ENCODE measurements at places on chromosomes 2 and 18.

GRCh38 chr2:101733257-101733993, 35.9 kb downstream of the MAP4K4 start:
- no peak for DNase-seq

DNA sequence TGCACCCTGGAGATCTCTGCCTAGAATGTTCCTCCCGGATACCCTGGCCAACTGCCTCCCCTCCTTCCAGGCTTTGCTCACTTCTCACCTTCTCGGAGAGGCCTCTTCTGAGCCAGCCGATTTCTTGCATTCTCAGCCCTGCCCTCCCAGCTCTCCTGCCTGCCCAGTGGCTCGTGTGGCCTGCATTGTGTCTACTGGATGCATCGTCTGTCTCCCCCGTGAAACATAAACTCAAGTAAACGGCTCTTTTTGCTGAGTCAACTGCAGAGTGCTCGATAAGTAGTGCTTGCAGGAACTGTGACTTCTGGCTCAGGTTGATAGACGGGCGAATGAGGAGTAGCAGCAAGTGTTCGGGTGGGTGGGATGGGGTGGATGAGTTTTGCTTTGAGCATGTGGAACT, 112.5 kb upstream of the ODC1 start:
- DNase-seq, result no peak

GRCh38 chr2:161077367-161078210, 82.6 kb upstream of the TANK start:
- no peak for DNase-seq

DNA sequence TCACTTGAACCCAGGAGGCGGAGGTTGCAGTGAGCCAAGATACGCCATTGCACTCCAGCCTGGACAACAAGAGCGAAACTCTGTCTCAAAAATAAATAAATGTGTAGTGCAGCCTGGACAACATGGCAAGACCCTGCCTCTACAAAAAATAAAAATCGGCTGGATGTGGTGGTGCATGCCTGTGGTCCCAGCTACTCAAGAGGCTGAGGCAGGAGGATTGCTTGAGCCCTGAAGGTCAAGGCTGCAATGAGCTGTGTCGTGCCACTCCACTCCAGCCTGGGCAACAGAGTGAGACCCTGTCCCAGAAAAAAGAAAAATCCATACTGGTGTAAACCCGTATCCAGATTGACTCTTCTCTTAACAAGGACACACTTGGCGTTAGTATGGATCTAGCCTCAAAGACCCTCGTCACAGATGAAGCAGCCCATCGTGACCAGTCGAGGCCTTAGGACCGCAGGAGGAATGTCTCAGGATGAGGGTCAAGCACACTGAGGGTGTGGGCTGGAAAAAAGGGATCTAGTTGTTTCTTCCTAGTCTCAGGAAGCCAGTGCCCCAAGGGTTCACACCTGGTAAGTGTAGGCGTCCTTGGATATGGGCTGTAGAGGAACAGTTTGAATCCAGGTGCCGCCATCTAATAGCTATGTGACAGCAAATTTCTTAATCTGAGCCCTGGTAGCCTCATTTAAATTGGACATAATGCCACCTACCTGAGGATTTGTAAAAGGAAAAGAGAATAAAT, 4.0 kb upstream of the GPBAR1 start:
- DNase-seq, result no peak

DNA sequence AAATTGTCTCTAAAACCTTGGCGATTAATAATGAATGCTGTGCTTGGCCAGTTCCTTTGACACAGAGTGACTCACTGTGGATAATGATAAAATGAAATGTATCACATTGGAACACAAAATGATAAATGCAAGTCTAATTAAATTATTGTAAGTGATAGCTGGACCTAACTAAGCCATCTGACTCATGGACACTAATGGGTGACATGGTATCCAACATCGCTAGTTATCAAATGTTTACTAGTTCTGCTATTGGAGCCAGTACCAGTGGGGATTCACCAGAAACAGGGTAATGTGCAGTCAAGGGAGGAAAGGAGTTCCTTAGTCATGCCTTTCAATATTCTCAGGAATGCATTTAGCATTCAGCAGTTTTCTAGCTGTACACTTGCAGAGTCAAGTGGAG, 736.3 kb upstream of the ACVR2A start:
- no peak for DNase-seq

DNA sequence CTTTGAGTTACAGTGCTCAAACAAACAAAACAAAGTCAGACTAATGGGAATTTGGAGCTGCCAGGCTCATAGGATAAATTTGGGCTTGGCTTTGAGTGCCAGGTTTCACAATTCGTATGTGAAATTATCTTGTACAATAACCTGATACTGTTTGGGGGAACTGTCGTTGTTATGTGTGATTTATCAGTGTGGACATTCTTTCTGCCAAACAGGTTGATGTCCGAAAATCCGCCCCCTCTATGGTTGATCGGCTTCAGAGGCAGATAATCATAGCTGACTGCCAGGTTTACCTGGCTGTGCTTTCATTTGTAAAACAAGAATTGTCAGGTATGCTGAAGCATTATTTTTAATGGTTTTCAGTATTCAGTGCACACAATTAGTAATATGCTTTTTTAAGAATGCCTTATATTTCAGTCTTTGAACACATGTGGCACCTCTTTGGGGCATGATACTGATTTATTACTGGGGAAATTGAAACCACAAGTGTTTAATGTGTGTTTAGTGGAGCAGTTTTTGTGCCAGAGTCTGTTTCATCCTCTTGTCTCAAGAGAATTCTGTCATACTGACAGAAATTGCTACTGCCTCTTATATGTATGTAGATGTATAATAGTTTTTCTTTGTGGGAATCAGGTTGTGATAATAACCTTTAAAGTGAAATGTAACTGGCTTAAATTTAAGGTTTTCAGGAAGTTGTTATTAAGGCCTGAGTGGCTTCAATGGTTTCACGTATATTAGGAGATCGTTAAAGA, 54.6 kb downstream of the TTC39C start:
- no peak for DNase-seq

- no peak for DNase-seq
Observed at GRCh38 chr18:61127714-61128467, 205.3 kb upstream of the CDH20 start.

DNA sequence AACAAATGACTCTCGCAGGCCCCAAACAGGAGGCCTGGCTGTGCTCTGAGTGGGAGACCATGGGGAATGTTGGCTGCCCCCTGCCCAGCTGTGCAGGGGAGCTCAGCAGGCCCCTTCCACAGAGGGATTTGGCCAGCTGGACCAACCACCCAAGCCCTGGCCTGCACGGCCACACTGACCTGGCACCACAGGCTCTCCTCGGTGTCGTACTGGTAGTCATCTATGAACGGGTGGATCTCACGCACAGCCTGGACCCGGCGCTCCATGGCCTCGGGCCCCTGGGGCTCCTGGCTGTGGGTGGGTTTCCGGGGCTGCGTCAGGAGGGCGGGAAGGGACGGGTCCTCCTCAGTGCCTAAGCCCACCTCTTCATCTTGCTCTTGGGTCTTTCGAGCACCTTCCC, 74.5 kb downstream of the POLR1A start:
- DNase-seq, result no peak

- DNase-seq, result no peak
Observed at GRCh38 chr18:58955738-58956137, 91.1 kb downstream of the ZNF532 start.

DNA sequence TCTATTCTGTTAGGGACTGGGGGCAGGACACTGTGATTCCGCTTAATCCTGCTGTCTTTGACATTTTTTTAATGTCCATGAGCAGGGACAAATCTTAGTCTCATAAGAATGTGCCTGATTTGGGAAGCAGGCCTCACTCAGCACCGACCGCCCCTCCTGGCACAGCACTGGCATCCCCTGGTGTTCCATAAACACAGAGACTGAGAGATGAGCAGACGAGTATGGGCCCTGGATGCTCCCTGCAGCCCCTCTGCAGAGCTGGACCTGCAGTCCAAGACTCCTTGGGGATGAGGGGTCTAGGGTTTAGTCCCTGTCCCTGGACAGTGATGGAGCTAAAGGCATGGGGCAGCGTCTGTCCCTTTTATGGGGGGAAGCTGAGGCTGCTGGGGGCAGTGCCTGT, 81.6 kb downstream of the NDUFA10 start:
- DNase-seq, result no peak

DNA sequence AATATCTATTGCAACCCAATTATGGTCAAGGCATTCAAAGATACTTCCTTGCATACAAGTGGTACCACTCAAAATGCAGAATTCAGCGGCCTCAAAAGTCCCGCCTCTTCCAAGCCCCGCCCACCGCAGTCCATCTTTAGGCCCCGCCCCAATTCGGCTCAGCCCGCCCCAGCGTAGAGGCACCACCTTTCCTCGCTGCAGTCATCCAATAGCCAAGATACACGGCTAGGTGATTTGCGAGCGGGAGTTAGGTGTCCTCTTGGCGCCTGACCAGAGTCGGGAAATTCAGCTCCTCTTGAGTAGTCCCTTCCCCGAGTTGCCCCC, 431 bp upstream of the SEC11C start:
- DNase-seq, result peak; percentile 97

DNA sequence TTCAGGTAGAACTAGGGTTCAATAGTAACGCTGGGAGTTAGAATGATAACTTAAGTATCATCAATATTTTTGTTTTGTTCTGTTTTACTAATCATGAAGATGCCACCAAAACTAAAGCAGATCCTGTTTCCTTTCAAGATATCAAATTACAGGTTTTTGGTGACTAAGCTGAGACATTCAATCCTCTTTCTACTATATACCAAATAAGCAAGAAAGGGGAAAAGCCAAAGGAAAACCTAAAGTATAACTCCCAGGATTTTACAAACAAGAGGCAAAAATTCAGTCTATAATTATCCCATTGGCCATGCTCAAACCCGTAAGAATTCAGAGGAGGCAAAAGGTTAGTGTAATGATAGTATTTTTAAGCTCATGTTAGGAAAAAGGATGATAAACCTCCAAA, 175.2 kb upstream of the CCDC150 start:
- no peak for DNase-seq

DNA sequence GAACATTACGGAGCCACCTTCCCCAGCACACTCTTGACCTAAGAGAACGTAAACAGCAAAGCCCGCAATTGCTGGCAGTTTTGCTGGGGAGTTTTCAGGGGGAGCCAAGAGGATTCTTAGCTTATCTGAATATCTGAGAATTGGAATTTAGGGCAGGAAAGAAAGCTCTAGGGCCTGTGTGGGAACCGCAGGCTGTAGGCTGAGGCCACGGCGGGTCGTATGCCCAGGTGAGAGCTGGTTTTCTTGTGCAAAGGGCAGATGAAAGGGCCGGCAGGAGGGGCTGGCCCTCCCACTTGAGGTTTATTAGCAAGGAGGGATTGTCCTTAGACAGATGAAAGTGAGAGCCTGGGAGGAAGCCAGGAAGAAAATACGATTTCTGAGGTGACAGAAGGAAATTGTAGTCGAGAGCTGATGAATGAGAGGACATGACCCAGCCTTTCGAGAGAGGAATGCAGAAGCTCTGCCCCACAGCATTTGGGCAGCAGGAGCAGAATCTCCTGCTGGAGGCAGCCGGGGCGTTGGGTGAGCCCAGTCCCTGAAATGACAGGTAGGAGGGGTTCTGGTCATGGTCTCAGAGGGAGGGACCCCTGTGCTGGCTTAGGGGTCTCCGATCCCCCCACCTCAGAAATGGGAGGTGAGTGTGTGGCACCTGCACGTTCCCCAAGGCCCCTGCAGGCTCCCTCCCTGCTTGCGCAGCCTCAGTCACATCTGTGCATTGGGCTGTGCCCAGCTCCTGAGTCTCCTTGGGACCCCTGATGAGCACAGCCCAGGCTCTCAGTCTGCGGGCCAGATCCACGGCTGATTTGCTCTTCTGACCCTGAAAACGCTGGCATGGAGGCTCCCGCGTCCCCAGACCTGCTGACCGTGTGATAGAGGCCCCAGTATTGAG, 61.1 kb downstream of the CABLES1 start:
- DNase-seq, result no peak

- DNase-seq, result no peak
Observed at GRCh38 chr18:23440131-23440530, 13.0 kb upstream of the RIOK3 start.

DNA sequence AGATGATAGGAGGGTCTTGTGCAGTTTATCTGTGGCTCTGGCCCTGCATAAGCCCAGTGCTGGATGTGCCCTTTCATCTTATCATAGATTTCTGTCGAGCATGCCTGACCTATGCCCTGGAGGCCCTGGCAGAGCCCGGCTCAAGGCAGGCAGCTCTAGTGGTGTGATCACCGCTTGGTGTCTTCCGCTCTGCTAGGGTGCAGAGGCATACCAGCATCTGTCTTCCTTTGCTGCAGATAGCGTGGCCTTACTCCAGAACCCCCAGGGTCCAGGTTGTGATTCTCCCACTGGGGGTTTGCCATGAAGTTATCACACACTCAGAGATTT, 13.7 kb upstream of the TRAF3IP1 start:
- DNase-seq, result no peak

GRCh38 chr2:48910961-48911360, 155.4 kb upstream of the LHCGR start:
- no peak for DNase-seq

GRCh38 chr2:232903989-232904388, 33.9 kb downstream of the SNORC start:
- DNase-seq, result no peak

DNA sequence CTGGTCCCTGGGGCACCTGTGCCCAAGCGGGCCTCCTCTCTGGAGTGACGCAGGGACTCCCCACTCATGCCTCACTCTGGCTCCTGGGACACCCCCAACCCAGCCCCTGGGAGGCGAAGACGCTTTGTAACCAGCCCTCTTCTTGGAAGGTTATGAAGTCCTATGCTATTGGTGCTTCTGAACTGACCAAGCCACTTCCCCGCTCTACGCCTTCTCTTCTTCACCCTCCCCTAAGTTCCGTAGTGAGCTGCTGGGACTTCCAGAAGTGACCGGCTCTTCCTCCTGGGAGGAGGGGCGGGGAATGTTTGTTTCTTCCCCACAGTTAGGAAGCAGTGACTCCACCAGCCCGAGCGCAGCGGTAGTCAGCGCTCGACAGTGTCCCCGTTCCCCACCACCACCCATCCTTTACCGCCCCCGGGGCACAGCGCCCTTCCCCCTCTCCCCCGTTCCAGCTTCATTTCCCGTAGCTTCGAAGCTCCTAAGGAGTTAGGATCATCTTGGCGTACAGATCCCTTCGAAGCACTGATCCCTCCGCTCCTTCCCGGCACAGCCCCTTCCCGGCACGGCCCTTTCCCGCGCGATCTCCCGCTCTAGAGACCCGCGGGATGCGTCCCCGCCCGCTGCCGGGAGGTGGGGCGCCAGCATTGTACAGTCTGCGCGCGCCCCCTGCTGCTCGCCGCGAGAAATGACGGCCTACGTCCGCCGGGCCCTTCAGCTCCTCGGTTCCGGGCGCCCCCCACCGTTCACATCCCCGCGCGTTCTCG, 25.3 kb upstream of the NOTO start:
- peak; percentile 94 for DNase-seq

- peak; percentile 35 for DNase-seq
Observed at GRCh38 chr2:215269397-215270117, 42.3 kb upstream of the ATIC start.

GRCh38 chr2:68083346-68083745, 20.5 kb upstream of the C1D start:
- DNase-seq, result no peak

DNA sequence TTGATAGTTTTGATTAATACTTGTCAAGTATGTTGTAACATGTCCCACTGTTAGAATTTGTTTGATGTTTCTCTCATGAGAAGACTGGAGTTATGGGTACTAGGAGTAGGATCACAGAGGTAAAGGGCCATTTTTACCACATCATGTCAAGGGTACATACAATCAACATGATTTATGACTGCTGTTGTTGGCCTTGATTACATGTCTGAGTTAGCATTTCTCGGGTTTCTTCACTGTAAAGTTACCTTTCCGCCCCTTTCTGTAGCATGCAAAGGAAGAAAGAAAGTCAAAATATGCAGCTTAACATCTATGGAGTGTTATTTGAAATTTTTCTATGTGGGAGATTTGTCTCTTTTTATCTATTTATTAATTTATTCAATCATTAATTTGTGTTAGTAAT, 1456.4 kb downstream of the SUCLG1 start:
- no peak for DNase-seq
